ENCODE measurements at places on chromosomes 2 and 18. TPM values are rescaled to one million over a fixed set of nuclear protein-coding genes. Genes with fewer than 3 reads are reported as not detected.

Gene ALK
- total RNA-seq = not detected

Gene POTEJ
- not detected for total RNA-seq

GRCh38 chr2:126345691-126346090, 310.3 kb upstream of the GYPC start:
- DNase-seq = no peak

GRCh38 chr2:224995419-224995818, 46.8 kb downstream of the DOCK10 start:
- DNase-seq = no peak
